ENCODE measurements at places on chromosomes 3 and 15.

DNA sequence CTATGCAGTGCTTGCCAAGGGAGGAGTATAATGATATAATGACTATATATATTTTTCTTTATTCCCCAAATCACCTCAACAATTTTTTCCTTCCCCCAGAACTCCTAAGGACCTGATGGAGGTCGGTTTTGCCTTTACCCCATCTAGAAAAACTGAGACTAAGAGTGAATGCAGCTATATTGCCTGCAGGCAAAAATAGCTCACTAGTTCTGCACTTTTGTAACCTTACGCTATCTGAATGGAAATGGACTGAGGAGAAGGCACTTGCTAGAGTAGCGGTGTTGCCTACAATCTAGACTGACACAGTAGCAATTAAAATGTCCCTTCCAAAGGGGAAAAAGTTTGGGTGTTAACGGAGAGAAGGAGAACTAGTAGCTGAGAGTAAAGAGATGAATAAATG is 379.5 kb upstream of the SEMA6D start:
- no peak for DNase-seq

DNA sequence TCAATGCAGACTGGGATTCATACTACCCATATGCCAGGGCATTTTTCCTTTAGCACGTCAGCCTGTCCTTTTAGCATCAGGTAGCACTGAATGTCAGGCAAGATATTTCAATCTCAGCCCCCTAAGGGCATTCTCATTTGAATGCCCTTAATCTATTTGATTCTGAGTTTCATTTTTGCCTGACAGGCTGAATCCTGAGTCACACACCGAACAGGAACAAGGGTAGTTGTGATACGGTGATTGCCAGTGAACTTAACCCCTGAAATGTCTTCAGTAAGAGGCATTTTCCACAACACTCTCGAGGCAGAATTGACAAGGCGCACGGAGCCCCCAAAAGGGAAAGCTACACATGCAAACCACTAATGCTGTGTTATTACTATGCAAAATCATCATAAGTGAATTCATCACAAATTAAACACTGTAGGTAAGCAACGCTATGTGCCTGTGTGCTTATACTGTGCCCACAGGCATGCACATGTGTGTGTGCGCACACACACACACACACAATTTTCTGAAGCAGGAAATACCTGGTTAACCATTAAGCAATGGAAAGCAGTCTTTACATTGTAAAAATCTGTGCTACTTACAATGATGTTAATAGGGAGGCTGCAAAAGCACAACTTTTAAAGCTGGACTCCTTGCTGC is 130.4 kb downstream of the ZNF385D start:
- no peak for DNase-seq

- peak; percentile 35 for DNase-seq
These were observed 835 bp downstream of the ARIH2 start for GRCh38 chr3:48919215-48920138.

DNA sequence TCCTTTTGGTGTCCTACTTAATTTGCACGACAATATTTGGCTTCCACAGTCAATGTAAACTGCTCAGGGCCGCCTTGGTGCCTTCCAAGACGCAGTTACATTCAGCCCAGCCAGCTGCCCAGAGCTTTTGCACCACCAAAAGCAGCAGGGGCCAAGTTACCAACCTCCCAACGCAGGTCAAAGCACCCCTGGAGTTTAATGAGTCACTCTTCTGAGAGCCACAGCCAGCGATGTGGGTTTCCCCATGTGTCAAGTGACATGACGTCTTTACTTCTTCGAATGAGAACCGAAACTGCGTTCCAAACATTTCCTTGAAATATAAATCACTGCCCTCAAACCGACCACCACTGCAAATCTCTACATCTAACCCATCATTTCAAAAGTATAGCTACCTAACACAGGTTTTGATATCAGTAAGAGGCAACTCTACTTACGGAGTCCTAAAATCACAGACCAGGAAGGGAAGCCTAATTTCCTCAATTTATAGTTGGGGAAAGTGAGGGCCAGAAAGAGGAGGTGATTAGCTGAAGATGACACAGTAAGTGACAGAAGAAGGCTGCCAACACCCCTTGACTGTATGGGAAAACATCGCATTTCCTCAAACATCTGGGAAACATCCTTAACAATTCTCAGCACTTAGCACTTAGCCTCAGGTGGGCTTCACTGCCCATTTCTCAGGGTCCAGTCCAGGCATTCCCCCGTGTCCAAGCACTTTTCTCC is 24.5 kb downstream of the MB21D2 start:
- peak; percentile 99 for DNase-seq

DNA sequence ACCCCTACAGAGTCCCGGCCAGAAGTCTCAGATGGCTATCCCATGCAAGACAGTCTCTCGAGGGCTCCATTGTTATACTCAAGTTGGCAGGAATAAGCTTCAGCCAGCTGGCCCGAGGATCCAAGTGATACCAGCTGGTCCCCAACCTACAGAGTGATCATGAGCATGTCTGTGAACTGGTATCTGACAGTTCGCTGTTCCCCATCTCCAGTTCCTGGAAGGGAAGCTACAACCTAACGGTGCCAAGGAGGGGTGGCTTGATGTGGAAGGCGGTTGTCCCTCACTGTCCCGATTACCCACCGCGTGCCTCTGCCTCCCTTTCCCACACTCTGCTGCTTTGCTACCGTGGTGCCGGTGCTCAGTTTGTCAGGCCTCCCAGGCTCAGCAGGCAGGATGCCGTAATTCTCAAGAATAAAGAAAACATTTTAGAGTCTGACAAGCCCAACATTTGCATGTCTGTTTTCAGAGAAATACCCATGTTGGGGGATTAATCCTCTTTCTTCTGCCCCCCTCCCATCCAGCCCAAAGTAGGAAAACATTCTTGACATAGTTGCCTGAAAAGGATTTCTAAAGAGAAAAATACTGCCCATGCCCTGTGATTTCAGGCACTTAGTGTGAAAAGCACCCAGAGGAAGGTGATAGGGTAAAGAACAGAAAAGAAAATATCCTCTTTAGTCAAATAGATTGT is 49.4 kb upstream of the HES1 start:
- peak; percentile 33 for DNase-seq

DNA sequence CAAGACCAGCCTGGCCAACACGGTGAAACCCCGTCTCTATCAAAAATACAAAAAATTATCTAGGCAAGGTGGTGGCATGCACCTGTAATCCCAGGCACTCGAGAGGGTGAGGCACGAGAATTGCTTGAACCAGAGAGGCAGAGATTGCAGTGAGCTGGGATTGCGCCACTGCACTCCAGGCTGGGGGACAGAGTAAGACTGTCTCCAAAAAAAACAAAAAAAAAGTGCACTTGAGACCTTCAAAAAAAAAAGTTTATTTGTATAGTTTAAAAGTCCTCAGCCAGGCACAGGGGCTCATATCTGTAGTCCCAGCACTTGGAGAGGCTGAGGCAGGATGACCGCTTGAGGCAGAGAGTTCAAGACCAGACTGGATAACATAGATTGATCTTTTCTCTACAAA is 2.1 kb downstream of the PBRM1 start:
- no peak for DNase-seq

DNA sequence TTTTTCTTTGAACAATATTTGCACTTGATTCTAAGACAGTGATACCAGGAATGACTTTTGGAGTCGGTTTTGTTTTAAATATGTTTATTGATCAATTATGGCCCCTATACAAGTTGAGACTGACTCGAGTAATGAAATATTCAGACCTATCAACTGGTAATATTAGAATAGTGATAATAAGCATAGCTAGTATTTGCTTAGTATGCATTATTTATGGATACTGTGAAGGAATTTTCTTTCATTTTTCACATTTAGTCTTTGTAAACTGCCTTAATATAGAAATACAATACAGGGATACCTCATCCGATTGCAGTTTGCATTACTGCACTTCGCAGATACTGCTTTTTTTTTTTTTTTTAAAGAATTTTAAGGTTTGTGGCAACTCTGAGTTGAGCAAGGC is 107.9 kb downstream of the CNTN4 start:
- no peak for DNase-seq

DNA sequence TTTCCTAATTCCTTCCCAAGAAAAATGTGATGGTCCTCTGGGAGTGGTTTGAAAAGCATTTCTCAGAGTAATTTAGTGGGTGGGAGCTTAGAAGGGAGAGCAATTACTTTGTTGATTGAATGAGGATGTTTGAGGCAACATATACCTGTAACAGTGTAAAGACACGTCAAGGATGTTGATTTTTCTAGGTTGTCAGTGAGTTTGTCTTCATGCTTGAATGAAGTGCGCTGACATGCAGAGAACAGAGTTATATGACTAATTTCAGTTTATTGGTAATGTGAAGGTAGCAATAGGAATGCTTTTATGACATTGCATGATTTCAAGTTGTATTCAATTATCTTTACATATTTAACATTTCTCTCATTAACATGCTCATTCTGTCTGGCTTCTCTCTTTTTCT is 286.9 kb downstream of the NFKBIZ start:
- DNase-seq: no peak

DNA sequence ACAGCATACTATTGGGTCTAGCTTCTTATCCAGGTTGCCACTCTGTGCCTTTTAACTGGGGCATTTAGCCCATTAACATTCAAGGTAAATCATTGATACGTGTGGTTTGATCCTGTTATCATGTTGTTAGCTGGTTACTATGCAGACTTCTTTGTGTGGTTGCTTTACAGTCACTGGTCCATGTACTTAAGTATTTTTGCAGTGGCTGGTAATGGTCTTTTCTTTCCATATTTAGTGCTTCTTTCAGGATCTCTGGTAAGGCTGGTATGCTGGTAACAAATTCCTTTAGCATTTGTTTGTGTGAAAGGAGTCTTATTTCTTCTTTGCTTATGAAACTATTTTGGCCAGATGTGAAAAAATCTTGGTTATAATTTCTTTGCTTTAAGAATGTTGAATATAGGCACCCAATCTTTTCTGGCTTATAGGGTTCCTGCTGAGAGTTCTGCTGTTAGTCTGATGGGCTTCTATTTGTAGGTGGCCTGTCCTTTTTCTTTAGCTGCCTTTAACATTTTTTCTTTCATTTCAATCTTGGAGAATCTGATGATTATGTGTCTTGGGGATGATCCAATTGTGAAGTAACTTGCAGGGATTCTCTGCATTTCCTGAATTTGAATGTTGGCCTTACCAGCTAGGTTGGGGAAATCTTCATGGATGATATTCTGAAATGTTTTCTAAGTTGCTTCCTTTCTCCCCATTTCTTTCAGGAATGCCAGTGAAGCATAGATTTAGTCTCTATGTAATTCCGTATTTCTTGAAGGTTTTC is 39.3 kb downstream of the CCR1 start:
- DNase-seq: peak; percentile 51

DNA sequence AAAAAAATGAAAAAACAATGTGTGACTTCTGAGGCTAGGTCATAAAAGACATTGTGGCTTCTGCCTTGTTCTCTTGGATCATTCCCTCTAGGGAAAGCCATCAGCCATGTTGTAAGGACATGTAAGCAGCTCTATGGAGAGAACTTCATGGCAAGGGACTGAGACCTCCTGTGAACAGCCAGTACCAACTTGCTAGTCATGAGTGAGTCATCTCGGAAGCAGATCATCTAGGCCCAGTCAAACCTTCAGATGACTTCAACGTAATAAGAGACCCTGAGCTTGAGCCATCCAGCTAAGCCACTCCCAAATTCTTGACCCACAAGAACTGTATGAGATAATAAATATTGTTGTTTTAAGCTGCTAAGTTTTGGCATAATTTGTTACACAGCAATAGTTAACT is 4.9 kb downstream of the MON1A start:
- DNase-seq: peak; percentile 97

DNA sequence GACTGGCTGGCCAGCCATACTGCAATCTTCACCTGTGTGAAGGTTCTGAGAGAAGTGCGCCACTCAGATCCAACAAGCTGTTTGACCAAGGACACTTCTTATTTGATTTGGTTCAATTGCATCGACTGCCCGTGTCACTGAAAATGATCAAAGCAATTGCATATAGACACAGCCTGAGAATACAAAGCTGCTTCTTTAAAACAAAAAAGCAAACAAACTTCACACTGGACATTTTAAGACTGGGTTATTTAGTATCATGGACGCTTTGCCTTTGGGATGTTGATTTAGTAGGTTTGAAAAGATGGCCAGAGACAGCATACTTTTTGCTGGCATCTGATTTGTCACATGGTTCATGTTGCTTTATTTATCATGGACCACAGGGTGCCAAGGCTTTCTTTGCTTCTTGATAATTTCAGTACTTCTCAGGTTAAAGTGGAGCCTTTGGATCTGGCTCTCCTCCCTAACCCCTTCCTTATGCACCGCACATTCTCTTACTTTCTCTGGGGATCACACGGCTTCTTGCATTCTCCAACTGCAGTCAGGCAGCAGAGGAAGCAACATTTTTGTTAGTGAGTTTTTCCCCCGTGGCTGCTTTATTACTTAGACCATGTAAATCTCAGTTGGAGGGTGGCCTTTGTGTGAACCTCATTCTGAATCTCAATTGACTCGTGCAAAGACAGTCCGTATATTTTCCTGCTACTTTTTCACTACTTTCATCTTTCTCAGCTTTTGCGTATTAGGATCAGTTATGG is 151.0 kb downstream of the CD47 start:
- DNase-seq: no peak

DNA sequence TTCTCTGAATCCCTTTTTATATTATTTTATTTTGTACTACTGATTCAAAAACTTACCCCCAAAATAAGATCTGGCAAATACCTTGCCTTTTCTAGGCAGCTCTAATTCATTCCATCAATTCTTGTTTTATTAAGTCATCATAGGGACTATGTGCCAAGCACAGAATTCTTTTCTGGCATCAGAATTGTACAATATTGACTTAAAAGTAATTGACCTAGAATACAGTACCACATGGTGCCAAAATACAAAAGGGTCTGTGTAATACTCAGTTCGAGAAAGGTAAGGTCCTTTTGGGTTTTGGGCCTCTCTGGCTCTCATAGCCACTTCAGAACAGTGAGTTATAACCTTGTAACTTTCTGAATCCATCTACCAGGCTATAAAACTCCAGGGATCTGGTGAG is 46.2 kb downstream of the KBTBD8 start:
- DNase-seq: peak; percentile 14

DNA sequence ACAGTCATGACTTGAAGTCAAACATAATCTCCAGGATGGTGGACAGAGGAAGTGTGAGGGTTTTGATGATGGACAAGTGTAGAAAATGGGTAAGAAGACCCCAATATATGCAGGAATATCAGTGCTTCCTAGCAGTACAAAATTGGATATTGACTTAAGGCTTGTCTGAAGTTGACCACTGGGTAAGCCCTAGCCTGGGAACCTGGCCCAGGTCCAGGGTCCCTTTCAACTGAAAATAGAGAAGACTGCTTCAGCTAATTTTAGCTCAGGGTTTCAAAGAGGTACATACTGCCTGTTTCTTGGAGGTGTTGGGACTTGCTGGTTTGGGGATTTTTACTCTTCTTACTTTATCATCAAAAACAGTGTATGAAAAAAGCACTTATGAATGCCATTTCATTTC is 4.7 kb downstream of the NR1D2 start:
- DNase-seq: no peak
